ENCODE measurements at places on chromosomes 4 and X.
A peak's percentile ranks its signal among the peaks of the same experiment; 100 is the strongest.

- DNase-seq, result no peak
Observed at GRCh38 chr4:151438154-151438553, 29.2 kb downstream of the FHIP1A start.

DNA sequence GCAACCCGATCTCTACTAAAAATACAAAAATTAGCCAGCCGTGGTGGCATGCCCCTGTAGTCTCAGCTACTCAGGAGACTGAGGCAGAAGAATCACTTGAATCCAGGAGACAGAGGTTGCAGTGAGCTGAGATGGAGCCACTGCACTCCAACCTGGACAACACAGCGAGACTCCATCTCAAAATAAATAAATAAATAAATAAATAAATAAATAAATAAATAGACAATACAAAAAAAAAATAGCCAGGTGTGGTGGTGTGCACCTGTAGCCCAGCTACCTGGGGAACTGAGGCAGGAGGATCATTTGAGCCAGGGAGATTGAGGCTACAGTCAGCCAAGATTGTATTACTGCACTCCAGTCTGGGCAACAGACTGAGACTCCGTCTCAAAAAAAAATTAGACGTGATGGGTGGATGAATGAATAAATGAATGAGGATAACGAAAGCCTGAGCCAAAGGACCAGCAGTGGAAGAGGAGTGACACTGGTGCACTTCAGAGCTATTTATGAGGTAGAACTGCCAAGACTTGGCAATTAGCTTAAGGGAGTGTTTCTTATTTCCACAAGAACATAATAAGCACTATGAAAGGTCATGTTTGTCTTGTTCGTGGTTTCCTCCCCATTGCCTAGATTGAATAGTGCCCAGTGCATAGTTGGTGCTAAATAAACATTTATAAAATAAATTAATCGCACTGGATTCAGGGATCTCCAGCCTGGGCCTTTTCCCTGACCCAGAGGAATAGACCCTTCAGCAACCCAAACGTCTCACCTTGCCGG, 232.2 kb downstream of the IDS start:
- DNase-seq, result no peak

GRCh38 chr4:56450342-56450741, 14.3 kb downstream of the PAICS start:
- DNase-seq, result no peak

DNA sequence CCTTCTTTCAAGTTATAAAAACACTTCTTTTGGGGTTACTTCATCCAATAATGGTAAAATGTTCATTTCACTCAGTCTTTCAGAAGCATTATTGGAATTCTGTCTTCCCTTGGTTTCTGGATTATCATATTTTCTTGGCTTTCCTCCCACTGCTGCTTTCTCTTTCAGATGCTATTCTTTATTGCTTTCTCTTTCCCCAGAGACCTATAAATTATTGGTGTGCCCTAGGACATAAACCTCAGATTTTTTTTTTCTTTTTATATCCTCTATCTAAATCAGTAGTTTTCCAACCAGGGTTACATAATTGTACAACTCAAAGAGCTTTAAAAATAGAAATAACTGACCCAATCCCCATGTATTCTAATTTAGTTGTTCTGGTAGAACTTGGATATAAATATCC, 1005.5 kb downstream of the ARAP2 start:
- no peak for DNase-seq

GRCh38 chrX:11267425-11267824, 25.8 kb upstream of the AMELX start:
- DNase-seq, result no peak

DNA sequence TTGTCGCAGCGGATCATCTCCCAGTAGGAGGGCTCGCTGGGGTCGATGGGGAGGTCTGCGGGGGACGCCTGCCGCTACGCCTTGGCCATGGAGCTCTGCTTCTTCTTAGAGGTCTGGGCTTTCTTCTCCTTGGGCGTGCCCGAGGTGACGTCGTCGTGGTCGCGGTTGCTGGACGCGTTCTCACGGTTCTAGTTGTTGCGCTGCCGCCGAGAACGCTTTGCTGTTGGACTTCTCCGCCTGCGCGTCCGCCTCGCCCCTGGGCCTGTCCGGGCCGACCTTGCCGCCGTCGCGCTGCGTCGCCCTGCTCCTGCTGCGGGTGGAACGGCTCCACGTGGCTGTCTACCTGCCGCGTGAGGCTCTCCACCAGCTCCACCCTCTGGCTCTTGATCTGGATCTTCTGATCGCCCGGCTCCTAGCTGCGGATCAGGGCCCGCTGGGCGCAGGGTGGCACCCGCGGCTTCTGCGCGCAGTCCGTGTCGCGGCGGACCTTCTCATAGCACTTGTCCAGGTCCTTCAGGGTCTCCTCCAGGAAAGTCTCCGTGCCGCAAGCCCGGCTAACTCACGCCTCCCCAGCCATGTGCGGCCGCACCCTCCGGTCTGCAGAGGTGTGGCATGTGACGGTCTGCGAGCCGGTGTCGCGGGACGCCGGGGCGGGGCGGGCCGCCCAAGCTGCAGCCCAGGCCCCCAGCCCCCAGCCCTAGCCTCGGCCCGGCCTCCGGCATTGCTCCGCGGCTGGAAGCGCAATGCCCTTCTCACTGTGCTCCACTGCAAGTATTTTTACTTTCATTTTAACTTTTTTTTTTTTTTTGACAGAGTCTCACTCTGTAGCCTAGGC, 40.5 kb upstream of the OGT start:
- DNase-seq, result peak; percentile 34

GRCh38 chrX:150012647-150013381, 74.5 kb upstream of the EOLA2 start:
- no peak for DNase-seq

- no peak for DNase-seq
Observed at GRCh38 chr4:60128888-60129287, 1071.2 kb upstream of the ADGRL3 start.

- DNase-seq, result no peak
Observed at GRCh38 chr4:134139188-134139587, 62.4 kb downstream of the PABPC4L start.

DNA sequence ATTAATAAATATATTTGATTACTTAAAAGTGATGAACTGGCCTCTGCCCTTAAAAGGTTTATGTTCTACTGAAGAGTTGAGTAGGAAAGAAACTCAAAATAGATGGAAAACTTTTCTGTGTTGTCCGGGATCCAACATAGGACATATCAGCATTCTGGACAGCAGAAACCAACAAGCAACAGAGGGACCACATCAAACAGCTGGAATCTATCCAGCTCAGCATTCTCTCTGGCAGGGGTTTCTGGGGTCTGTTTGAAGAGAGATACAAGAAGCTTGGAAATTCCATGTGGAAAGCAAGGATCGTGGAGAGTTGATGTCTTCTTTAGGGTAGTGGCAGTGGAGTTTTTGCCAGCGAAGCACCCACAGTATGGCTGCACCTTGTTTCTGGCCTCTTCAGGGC, 43.6 kb downstream of the ZCCHC12 start:
- DNase-seq, result no peak

GRCh38 chr4:57162499-57163019, 52.4 kb upstream of the IGFBP7 start:
- DNase-seq, result no peak

DNA sequence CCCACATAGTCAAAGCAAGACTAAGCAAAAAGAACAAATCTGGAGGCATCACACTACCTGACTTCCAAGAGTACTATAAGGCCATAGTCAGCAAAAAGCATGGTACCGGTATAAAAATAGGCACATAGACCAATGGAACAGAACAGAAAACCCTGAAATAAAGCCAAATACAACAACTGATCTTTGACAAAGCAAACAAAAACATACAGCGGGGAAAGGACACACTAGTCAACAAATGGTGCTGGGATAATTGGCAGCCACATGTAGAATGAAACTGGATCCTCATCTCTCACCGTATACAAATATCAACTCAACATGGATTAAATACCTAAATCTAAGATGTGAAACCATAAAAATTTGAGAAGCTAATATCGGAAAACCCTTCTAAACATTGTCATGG, 819.3 kb upstream of the FRG1 start:
- DNase-seq, result no peak

GRCh38 chrX:7262551-7262950, 114.6 kb upstream of the PUDP start:
- DNase-seq, result no peak

DNA sequence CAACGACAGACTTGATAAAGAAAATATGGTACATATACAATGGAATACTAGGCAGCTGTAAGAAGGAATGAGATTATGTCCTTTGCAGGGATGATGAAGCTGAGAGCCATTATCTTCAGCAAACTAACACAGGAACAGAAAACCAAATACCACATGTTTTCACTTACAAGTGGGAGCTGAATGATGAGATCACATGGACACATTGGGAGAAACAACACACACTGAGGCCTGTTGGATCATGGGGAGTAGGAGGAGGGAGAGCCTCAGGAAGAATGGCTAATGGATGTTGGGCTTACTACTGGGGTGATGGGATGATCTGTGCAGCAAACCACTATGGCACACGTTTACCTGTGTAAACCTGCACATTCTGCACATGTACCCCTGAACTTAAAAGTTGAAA, 209.7 kb downstream of the SPRY1 start:
- DNase-seq, result no peak

- DNase-seq, result no peak
Observed at GRCh38 chrX:148412006-148412405, 88.4 kb upstream of the AFF2 start.

DNA sequence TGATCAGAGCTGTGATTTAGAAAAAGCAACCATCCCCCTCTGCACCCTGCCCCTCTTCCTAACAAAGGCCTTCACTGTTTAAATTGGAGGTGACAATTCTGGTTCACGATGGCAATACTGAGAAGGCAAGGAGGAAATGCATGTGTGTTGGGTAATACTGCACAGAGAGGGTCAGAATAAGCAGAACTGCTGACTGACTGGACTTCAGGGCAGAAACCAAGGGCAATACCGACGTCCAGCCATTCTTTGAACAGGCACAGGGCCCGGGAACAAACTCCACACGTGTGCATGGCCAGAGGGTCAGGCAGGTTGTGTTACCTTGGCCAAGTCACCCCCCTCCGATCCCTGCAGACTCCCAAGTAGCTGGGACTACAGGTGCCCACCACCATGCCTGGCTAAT, 6.0 kb downstream of the ACSL1 start:
- DNase-seq, result no peak

DNA sequence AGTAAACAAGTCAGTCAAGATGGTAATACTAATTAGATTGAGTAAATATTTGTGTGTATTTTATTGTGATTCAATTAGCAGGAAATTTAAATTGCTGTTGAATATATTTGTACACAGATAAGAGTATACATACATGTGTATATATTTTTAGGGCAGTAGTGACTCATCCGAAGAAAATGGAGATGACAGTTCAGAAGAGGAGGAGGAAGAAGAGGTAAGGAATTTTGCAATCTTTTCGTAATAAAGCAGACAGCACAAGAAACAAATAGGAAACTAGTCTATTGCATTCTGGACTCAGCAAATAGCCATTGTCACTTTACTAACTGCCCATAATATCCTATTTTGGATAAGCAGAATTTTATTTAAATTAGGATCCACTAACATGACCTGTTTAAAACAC, 6.6 kb downstream of the IBSP start:
- no peak for DNase-seq

DNA sequence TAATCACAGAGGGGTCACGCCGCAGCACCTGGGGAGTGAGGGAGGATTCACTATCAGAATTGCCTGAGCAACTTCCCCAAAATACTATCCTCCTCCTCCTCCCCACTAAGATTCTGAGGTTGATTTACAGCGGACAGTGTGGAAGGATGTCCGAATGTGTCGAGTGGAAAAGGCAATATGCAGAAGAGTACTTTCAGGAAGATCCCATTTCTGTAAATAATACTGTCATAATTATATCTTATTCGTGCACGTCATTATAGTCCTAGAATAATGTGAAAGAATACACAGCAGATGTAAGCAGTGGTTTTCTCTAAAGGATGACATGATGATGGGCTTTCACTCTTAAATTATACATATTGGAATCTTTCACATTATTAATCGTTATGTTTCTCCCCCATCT, 149.8 kb upstream of the NOCT start:
- DNase-seq, result no peak

- DNase-seq, result no peak
Observed at GRCh38 chr4:56755901-56756300, 65.6 kb downstream of the SPINK2 start.

DNA sequence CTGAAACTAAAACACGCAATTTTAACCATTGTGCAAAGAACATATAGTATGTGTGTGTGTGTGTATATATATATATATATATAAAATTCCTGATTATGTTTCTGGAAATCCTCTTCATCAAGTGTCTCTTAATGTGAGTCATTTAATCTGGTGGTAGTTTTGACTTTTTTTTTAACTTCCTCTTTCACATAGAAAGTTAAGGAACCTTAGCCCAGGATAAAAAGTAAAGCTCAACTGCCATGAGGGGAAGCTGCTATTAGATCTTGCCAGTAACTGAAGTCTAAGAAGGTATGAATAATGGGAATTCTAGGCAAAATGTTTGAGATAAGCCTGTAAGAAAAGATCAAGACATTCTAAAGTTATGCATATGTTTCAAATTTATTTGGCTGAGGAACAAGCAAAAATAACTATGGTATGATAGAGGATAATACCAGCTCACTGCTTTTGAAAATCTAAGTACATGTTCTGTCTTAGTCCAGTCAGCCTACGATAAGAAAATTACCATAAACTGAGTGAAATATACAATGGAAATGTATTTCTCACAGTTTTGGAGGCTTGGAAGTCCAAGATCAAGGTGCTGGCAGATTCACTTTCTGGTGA, 757.0 kb downstream of the TRAM1L1 start:
- DNase-seq, result no peak

DNA sequence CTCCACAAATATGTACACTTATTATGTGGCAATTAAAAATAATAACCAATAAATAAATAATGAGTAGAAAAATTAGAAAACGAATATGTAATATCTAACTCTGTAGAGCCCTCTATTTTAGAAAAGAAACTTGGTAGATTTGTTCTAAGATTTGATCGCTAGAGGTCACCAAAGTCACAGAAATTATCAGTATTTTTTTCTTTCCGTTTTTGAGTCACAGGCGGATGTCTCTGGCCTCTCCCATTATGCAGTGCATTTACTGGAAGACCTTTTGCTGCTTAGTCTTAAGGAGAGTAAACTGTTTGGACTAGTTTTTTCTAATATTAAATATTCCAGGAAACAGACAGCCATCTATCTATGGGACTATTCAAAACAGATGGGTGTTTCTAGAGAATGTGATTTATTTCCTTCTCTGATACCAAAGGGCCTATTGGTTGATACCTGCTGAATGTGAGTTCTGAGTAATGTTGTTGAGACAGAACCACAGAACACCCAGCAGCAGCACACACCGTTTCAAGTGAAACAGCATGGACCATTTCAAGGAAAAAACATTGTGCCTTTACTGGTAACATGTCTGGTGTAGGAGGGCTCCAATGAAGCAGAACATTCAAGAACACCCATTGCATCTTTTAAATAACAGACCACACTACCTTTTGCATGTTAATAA, 34.0 kb upstream of the GYPA start:
- no peak for DNase-seq

GRCh38 chrX:72018277-72019112, 107.8 kb downstream of the NHSL2 start:
- DNase-seq, result peak; percentile 78

DNA sequence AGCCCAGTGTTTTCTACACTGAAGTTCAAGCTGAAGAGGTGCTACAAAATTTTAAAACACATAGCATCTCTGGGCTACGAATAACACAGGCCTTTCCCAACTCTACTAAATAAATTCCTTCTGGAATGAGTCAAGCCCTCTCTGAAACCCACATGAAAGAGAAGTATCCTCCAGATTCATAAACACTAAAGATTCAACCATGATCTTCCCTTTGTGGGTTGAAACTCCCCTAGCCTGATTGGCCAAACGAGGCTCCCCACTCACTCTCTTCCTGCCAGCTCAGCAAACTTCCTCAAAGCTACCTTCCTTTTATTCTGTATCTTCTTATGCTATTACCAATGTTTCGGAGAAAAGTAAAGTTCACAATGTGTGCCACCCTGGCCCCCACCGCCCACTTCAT, 95.4 kb downstream of the NKX6-1 start:
- DNase-seq, result no peak

Measured in activated effector memory CD4-positive, alpha-beta T cell treated with Interleukin-2 at 50 U/mL for 16 hours (primary cell).